Right lung (tissue), 10 donors: ENCODE measurements at places on chromosomes 12 and 14. TPM values are rescaled to one million over a fixed set of nuclear protein-coding genes. Genes with fewer than 3 reads are reported as not detected.

The STAB2 gene
- polyA plus RNA-seq: 31.2 TPM

The KRT78 gene
- not detected for polyA plus RNA-seq

The FOXM1 gene
- polyA plus RNA-seq: 26.4 TPM

The MYF6 gene
- 0.49 TPM for polyA plus RNA-seq

The RND1 gene
- polyA plus RNA-seq: 2.5 TPM

The CKB gene
- polyA plus RNA-seq: 138 TPM

The KRT7 gene
- polyA plus RNA-seq: 24.3 TPM

The MAP1LC3B2 gene
- 6.5 TPM for polyA plus RNA-seq

DNA sequence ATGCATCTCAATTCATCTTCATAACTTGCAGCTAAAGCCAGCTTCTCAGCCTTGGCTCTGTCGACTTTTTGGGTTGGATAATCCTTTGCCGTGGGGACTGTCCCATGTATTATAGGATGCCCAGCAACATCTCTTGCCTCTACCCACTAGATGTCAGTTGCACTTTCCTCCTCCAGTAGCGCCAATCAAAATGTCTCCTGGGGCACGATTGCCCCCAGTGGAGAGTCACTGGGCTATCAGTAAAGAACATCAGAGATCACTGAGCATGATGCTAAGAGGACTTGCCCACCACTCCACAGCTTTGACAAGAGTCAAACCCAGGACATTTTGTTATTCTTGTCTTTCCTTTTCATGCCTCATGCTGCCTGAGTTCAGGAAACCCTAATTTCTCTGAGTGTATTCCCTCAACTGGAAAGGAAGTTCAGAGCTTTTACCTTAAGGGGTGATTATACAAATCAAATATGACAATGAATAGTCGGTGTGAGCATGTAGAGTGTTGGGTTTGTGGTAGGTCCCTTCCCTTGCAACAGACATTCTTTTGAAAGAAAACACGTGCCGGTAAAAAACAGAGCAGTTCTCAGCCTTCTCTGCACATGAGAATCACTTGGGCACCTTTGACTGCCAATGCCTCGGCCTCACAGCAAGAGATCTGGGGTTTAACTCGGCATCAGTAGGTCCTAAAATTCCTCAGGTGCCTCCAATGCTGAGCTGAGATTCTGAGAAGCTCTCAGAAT lies 980.6 kb downstream of the VRK1 start:
- DNase-seq: no peak

GRCh38 chr12:92068459-92068858 lies 77.2 kb downstream of the BTG1 start:
- DNase-seq: no peak

DNA sequence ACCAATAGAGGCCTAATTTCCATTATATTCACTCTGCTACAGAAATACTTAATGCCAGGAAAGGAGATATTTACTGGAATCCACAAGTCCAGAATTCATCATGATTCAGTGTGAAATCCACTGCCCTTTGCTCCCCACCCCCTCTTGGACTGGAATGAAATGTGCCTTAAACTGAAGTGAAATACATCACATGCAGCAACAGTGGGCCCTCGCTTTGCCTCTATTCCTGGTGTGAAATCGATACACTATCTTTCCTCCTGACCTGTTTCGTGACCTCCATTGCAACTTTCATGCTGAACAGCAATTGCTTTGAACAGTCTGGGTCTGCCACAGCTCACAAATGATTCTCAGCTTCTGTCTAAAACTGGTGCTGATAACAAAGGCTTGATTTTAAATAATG lies 100.6 kb downstream of the NPAS3 start:
- DNase-seq: no peak

DNA sequence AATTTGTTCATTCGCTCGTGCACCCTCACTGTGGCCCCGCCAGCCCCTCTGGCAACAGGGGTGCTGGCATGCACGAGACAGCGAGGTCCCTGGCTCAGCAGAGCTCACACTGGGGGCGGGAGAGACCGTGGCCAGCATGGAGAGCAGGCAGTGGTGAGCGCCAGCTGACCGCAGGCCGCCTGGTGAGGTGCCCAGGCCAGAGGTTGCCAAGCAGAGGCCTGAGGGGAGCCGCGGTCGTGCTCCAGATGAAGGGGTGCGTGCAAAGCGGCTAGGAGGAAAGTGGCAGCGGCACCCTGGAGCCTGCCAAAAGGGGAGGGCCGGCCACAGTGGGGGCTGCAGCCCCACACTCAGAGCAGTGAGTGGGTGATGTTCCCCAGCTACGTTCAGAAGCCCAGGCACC lies 56.1 kb downstream of the CDC42BPB start:
- no peak for DNase-seq

DNA sequence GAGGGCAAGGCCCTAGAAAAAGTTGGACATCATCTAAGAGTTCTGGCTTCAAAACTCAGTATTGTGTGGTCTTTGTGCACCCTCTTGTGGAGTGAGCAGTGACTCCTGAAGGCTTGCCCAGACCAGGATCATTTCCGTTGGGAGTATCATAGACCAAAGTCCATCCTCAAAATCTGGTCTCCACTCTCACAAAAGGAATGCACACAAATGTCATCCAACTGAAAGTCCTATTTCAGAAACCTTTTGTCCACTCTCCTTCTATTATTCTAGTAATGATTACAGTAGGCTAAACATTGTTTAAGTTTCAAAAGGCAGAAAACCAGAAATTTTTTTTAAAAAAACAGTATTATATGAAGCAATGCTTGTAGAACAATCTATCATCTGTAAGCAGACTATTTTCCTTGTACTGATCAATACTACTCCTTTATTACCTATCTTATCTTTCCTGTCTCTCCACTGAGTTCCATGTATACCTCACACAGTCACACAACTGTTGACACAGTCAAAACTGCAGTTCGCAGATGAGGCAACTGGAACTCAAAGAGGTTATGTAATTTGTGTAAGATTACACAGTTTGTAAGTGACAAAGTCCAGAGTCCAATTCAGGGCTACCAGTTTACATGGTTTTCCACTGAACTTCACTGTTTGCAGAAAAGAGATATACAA lies 41.4 kb downstream of the COX16 start:
- DNase-seq: peak; percentile 49

DNA sequence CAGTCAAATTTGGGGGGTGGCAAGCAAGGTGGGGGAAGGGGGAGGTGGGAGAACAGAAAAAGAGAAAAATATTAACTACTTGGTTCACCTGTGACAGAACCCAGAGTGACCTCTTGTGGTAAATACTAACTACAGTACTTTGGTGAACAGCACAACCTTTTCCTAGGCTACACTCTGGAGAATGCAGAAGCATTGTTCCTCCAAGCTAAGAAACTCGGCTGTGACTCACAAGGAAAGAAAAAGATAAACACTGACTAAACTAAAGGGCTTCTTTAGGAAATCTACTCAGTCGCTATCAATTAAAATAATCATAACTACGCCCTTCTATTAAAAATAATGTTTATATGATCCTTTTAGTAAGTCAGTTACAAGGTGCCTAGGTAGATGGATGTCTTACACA lies 5.4 kb downstream of the KCNH5 start:
- peak; percentile 5 for DNase-seq

GRCh38 chr12:4148418-4149056 lies 125.0 kb upstream of the CCND2 start:
- no peak for DNase-seq

DNA sequence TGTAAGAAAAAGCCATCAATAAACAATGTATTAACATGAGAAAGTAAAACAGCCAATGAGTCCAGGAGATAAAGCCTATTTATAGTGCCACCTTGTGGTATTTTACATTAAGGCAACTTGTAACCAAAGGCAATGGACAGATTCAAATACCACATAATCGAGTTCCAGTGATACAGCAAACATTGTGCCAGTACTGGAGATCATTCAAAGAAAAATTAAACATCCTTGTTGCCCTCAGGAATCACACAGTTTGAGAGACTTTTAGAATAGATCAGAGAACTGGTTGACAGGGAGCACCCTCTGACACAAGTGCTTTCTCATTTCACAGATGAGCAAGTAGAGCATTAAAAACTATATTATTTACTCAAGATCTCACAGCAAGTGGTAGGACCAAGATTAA lies 98.1 kb downstream of the DDHD1 start:
- no peak for DNase-seq

DNA sequence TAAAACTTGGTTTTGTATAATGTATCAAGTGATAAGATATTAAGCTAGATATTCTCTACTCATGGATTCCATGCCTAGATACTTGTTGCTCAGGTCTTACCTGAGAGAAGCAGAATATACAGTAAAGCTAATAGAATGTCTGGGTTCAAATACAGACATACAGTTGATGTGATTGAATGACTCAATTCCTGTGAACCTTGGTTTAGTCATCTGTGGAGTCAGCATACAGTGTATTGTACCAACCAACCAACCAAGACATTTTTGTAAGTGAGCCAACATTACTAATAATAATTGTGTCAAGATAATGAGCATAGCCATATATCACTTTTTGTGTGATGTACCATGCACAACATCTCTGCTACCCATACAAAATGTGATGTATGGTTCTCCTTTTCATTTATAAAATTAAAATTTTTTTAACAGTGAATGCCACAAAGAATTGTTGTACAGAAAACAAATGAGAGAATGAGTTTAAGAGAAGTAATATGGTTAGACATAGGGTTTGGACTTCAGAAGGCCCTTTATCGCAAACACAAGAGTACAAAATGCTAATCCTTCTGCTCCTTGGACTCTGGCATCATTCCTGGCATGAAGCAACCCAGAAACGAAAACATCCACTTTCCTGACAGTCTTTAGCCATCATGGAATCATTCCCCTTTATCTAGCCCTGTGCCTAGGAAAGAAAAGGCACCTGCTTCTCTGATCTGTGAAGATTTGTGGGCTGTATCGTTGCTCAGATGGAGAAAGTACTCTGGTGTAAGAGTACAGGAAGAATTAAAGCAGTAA lies 977.2 kb upstream of the USP15 start:
- DNase-seq: no peak

DNA sequence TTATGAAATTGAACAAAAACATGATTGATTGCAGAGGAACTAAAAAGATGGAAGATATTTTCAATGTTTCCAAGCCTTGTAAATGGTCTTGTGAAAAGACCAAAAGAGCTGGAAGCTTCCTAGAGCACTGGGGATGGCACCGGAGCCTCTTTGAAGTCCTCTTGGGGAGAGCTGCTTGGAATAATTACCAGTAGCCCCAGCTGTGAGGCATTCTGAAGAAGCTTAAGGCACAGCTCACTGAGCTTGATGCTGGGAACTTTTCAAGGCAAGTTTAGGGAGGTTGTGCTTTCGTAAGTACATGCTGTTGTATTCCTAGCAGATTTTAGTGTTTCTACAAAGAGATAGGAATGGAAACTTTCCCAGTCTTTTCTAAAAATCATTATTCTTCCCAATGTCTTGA lies 13.9 kb downstream of the PDZRN4 start:
- no peak for DNase-seq

DNA sequence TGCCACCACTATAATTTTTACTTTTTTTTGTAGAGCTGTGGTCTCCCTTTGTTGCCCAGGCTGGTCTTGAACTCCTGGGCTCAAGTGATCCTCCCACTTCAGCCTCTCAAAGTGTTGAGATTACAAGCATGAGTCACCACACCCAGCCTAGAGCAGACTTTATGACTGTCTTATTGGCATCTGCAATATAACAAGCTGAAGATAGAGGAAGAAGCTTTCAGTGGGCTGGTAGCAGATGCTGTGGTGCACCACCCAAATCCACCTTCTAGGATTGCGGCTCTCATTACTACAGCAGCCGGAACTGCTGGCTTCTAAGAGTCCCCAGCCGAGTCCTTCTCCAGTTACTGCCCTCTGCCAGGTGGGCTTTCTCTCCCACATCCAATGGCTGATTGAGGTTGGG lies 7.6 kb upstream of the STK38L start:
- no peak for DNase-seq

GRCh38 chr12:75599061-75599460 lies 87.7 kb upstream of the KRR1 start:
- DNase-seq: no peak

DNA sequence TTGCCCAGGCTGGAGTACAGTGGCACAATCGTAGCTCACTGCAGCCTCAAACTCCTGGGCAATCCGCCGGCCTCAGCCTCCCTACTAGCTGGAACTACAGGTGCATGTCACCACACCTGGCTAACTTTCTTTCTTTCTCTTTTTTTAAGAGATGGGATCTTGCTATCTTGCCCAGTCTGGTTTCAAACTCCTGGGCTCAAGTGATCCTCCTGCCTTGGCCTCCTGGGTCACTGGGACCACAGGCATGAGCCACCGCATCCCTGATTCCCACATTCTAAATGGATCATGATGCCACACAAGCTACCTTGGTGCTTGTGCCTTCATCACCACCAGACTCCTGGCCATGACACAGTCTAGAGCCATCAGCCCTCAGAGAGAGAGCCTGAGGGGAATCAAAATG lies 43.8 kb downstream of the PRKAB1 start:
- no peak for DNase-seq

GRCh38 chr12:75944097-75944904 lies 87.3 kb downstream of the PHLDA1 start:
- no peak for DNase-seq

GRCh38 chr12:27771481-27772327 lies 8.3 kb upstream of the KLHL42 start:
- DNase-seq: no peak

GRCh38 chr12:117671734-117672133 lies 297.1 kb downstream of the KSR2 start:
- peak; percentile 2 for DNase-seq

GRCh38 chr12:121062391-121063045 lies 23.5 kb upstream of the OASL start:
- no peak for DNase-seq

DNA sequence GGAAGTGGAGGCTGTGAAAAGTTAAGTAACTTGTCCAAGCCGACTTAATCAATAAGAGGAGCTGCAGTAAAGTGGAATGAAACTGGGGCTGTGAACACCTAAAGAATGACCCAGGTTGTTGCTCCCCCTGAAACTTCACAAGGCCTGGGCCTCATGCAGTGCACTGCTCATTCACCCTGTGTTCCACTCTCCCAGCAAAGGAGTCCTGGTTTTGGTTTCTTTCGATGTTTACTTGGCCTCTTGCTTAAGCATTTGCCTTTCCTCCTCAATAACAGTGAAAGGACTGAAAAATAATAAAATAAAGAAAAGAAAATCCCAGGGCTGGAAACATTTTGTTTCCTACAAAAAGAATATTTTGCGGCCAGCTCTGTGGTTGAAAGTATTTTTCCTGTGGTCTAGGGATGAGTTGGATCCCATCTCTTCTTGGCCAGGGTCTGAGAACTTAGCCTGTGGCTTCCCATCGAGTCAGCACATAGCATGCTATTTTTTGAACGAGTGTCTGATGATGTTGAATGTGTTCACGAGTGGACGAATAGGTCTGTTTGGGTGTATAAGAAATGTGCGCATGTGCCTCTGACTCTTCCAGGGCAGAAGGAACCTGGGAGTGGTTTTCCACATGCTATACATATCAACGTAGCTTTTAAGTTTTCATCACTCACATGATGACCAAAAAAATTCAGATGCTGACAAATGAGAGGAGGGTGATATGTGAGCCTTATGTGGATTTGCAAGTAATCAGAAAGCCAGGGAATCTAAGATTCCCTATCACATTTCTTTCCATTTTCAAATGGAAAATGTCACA lies 349.8 kb downstream of the ZFP36L1 start:
- no peak for DNase-seq
